ENCODE measurements at places on chromosomes 6 and 20. TPM values are rescaled to one million over a fixed set of nuclear protein-coding genes. Genes with fewer than 3 reads are reported as not detected.

DNA sequence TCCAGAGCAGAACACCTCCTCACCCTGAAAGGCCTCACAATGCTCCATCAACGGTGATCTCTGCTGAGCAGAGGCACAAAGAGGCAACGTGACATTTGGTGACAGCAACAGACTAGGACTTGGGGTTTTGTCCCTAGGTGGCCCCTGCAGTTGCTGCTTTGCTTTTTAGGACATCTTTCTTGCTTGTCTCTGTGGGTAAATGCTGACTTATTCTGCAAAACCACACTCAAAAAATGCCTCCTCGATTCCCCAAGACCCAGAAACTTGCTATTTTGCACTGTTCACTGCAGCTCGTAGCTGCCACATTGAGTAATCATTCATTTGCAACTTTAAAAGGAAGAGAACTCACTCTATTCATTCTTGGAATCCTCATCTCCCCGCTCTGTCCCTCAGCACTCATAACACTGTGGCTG is 209.9 kb downstream of the LY86 start:
- H3K4me1 ChIP-seq, result no peaks in the 10 kb centered on the region
- H3K4me3 ChIP-seq, result no peak overlapping the region
- no peaks in the 10 kb centered on the region for H3K36me3 ChIP-seq

DNA sequence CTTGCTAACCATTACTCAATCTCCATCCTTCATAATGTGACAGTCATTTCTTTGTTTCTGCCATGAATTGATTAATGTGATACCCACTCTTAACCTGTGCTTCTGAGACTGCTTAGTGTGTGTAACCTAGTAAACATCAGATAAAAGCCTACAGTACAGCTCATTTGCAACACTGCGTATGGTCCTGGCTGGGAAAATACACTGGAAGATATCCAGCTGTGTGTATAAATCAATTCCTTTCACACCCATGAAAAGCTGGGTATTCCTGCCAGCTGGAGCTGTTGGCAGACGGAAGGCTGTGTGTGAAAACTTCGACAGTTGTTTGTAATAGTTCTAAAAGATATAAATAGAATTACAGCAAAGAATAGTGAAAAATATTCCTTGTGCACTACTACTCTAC is 509.2 kb downstream of the FRK start:
- no peak overlapping the region for H3K4me3 ChIP-seq
- H3K36me3 ChIP-seq, result no peaks in the 10 kb centered on the region
- no peaks in the 10 kb centered on the region for H3K27me3 ChIP-seq
- H3K4me1 ChIP-seq, result no peaks in the 10 kb centered on the region
- H3K27ac ChIP-seq, result no peak overlapping the region

COL21A1 gene
- 29.9 TPM for total RNA-seq

DNA sequence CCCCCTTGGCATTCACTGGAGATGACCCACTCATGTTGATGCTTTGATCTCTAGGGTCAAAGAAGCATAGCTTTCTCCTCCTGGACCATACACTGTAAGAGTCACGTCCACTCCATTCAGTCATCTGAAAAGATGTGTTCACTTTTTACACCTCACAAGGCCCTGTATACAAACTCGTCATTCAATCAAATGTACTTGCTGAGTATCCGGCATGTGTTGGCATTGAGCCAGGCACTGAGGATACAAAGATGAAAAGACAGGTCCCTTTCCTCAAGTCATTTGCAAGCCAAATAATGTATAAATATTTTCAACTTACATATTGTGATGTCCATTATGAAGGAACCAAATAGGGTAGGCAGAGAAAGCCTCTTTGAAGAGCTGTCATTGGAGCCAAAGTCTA is 32.6 kb upstream of the CSNK2A1 start:
- H3K27me3 ChIP-seq, result no peaks in the 10 kb centered on the region
- H3K27ac ChIP-seq, result no peak overlapping the region
- no peak overlapping the region for H3K4me3 ChIP-seq
- no peaks in the 10 kb centered on the region for H3K36me3 ChIP-seq

DNA sequence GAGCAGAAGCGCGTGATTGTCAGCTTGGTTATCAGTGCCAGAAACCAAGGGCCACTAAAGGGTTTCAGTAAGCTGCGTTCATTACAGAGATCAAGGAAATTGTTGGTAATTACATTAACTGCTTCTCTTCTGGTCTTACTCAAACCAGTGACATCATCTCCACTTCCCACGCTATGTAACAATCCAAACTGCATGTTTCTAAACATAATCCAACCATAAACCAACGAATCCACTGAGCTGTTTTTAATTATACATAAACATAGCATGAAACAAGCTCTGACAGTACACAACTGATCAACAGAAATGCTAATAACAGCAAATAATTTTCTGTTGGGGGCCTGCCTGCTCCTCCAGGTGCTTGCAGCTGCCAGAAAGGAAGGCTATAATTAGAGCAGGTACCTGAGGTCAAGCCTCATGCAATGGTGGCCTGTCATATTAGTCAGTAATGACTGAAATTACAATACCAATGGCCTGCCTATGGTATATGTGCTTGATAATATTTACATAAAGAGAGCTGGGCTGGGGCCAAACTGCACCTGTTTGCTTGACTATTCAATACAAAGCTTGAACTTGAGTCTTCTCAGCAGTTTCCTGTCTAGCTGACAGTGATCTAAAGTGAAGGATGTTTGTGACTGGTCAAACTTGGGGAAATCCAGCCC is 40.1 kb downstream of the ILRUN start:
- peak overlapping the region; percentile 42 for H3K4me3 ChIP-seq
- DNase-seq, result no peak
- H3K36me3 ChIP-seq, result peaks cover 6% of the 10 kb centered on the region
- H3K27me3 ChIP-seq, result no peaks in the 10 kb centered on the region
- H3K27ac ChIP-seq, result peak overlapping the region; percentile 63
- peaks cover 46% of the 10 kb centered on the region for H3K4me1 ChIP-seq

- H3K27ac ChIP-seq, result no peak overlapping the region
- no peak overlapping the region for H3K4me3 ChIP-seq
- H3K4me1 ChIP-seq, result no peaks in the 10 kb centered on the region
- H3K27me3 ChIP-seq, result no peaks in the 10 kb centered on the region
These were observed 139.8 kb downstream of the KHDC1L start for GRCh38 chr6:73085443-73085871.

HDGFL1 gene
- not detected for total RNA-seq

All from tibial nerve (tissue), 4 donors.